ENCODE measurements at places on chromosomes 12 and 14. TPM values are rescaled to one million over a fixed set of nuclear protein-coding genes. Genes with fewer than 3 reads are reported as not detected.

PPP2R3C gene
- polyA plus RNA-seq = 58.2 TPM

LTBP2 gene
- polyA plus RNA-seq = 10.6 TPM

RASAL1 gene
- polyA plus RNA-seq = 0.31 TPM

PRB2 gene
- not detected for polyA plus RNA-seq

CMA1 gene
- polyA plus RNA-seq = not detected

AVPR1A gene
- 0.60 TPM for polyA plus RNA-seq

GRCh38 chr14:28220391-28220790 lies 546.2 kb upstream of the FOXG1 start:
- no peak for DNase-seq

DNA sequence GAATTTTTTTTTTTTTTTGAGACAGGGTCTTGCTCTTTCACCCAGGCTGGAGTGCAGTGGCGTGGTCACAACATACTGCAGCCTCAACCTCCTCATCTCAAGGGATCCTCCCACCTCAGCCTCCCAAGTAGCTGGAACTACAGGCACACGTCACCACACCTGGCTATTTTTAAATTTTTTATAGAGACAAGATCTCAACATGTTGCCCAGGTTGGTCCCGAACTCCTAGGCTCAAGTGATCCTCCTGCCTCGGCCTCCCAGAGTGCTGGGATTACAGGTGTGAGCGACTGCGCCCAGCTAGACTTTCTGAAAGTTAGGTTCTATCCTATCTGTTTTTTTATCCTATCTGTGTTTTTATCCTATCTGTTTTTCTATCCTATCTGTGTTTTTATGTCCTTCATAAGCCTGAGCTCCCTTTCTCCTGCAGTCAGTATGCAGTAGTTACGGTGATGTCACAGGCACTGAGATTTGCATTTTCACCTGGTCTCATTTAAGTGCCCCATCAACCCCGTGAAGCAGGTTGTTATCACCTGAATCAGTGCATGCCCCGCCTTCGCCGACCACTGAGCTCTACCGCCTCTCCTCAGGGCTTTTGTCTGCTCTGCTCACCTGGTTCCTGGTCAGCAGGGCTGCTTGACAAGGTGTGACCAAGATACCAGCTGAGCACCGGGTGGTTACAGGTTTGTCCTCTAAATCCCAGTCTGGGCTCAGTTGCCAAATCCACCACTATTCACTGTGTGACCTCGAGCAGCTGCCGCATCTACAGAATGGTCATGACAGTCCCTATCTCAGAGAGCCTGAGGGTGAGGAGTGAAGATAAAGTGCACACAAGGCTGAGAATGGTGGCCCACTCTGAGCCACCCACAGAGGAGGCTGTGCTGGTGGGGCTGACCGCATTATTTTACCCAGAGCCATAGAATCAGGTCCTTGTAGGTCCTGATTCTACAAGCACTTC lies 33.1 kb downstream of the SYNDIG1L start:
- no peak for DNase-seq

- DNase-seq = no peak
These were observed 18.7 kb downstream of the RCOR1 start for GRCh38 chr14:102610968-102611811.

All from right lung (tissue), 10 donors.